ENCODE measurements at places on chromosomes 12 and 14.

GRCh38 chr12:5806371-5807089, 138.5 kb downstream of the ANO2 start:
- DNase-seq, result no peak

GRCh38 chr14:68664225-68664681, 128.6 kb downstream of the ZFP36L1 start:
- DNase-seq, result no peak

GRCh38 chr14:104666981-104667380, 22.4 kb upstream of the INF2 start:
- DNase-seq, result no peak

DNA sequence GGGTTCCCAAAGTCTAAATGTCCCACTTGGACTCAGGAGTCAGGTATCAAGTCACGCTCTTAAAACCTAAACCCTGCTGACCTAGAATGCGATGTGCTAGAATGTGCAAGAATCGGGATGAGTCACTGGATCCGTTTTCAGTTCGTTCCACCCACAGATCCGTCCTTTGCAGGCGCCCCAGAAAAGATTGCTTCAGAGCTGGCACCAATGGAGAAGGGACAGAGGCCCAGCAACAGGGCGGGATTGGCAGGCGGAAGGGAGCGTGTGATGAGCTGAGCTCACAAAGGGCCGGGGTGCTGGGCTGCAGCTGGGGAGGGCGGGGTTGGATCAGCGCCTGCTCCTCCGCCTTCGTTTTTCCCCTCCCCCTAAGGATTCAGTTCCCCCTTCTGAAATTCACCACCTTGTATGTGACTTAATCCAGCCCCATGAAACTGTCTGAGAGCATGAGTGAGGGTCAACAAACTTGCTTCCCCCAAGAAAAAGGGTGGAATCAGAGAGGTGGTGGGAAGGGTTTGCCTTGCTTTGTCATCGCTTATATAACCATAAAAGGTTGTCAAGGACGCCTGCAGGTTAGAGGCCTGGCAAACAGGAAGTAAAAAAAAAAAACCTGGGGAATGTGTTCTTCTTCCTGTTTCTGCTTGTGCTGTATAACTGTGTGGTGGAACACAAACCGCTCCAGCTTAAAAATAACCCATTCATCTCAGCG, 2.8 kb upstream of the UBC start:
- DNase-seq, result no peak

DNA sequence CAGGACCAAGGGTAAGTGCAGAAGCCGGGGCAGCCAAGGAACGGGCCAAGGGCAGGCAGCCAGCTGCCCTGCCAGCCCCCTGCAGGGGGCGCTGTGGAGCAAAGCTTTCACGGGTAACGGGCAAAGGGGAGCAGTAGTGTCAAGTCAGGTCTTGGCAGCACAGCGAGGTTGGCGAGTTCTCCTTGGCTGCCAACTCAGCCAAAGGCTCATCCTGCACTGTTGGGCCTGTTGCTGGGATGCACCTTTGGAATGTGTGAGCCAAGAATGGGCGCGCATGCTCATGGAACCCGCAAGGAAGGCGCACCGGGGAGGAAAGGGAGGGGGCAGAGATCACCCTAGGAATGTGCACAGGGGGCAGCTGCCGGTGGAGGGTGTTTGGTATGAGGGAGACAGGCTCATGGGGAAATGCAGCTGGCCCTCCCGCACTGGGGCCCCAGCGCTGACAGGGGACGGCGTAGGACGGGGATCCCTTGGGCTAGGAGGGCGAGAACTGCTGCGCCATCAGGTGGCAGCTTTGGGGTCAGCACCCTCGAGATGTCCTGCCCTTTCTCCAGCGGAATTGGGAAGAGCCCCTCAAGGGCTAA, 138.0 kb downstream of the ASCL4 start:
- DNase-seq, result no peak

GRCh38 chr14:59905188-59905587, 14.8 kb upstream of the LRRC9 start:
- no peak for DNase-seq

DNA sequence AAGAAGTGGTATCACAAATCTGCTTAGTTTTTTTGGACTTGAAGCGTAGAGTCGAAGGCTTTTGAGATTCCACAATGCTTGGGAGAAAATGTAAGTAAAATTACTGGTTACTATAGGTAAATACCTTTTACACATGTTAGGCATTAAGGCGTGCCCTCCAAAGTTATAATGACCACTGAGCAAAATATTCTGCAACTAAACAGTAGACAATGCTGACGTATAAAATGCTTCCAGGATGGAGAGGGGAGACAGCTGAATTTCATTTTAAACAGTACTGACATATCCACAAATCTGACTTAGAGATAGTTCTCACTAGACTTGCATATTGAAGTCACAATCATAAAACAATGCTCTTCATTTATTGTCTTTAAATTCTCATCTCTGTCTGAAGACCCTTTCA, 144.5 kb upstream of the DCN start:
- no peak for DNase-seq

GRCh38 chr12:109004017-109004416, 16.9 kb downstream of the SVOP start:
- no peak for DNase-seq

- DNase-seq, result no peak
Observed at GRCh38 chr12:132116709-132117557, 27.2 kb downstream of the DDX51 start.

DNA sequence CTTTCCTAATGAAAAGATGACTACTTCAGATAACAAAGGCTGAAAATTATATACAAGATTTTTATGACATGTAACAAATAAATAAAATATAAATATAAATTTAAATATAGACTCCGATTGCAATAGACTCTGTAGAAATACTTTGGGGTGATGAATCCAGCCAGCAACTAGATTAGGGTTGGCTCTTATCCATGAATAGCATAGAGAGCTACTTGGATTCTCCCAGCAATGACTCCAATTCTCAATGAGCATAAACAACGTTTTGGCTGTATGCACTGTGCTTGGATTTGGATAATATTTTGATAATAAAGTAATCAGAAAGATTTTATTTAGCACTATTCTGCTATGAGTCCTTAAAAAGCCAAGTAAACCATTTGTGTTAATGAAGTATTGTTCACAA, 58.0 kb upstream of the LRFN5 start:
- DNase-seq, result no peak

GRCh38 chr12:67798768-67799167, 150.2 kb downstream of the DYRK2 start:
- no peak for DNase-seq

DNA sequence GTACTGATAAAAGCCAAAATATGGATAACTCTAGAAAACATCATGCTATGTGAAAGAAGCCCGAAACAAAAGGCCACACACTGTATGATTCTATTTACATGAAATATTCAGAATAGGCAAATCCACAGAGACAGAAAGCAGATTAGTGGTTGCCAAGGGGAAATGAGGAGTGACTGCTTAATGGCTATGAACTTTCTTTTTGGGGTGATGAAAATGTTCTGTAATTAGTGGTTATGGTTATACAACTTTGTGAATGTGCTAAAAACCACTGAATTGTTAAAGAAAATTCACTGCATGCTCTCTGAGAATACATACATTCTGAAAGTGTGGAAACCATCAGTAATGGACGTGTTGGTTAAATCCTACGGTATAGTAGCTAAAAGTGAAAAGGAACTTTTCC, 39.9 kb upstream of the STON2 start:
- DNase-seq, result no peak

DNA sequence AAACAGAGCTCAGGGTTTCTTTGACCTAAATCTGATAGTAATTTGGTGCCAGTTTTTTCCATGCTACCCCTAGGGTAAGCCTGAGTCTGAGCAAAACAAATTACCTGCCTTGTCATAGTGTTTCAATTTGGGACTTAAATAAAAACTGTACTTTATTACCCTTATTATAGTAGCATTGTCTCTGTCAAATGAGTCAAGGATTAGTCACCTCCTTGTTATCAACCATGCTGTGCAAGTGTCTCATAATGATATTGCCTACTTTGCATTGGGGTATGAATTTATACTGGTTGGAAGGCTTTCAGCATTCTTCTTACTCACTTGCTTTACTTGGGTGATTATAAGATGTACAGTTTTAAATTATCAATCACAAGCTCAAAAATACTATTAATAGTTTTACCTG, 380.0 kb downstream of the LRFN5 start:
- DNase-seq, result no peak

Measured in esophagus squamous epithelium (tissue), 5 donors.